NCI-H1417 treated with DMSO at 0.1 percent for 48 hours (cell line): ENCODE measurements at places on chromosomes 11 and 22.
A peak's percentile ranks its signal among the peaks of the same experiment; 100 is the strongest.

DNA sequence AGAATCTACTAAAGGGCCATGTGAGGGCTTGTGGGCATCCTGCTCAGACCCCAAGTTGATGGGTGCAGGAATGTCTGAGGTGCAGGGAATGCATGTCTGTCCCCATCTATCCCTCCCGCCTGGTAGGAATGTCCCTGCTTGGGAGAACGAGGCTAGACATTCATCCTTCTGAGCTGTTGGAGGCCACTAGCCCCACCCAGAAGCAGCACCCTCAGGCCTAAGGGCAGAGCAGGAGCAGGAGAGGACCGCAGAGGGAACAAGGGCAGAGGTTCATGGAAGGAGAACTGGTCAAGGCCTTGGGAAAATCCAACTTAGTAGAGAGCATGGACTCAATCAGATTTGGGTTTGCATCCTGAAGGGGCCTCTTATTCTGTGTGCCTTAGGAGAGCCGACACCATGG lies 22.1 kb upstream of the LMO1 start:
- DNase-seq, result no peak

- peak; percentile 97 for DNase-seq
Observed at GRCh38 chr11:17439316-17439782, 37.3 kb downstream of the ABCC8 start.

- DNase-seq, result no peak
Observed at GRCh38 chr11:64085906-64086257, 50.2 kb downstream of the FLRT1 start.

- DNase-seq, result no peak
Observed at GRCh38 chr11:20029193-20029592, 131.1 kb downstream of the DBX1 start.

GRCh38 chr11:121482231-121483129 lies 29.7 kb upstream of the SORL1-AS1 start:
- no peak for DNase-seq

DNA sequence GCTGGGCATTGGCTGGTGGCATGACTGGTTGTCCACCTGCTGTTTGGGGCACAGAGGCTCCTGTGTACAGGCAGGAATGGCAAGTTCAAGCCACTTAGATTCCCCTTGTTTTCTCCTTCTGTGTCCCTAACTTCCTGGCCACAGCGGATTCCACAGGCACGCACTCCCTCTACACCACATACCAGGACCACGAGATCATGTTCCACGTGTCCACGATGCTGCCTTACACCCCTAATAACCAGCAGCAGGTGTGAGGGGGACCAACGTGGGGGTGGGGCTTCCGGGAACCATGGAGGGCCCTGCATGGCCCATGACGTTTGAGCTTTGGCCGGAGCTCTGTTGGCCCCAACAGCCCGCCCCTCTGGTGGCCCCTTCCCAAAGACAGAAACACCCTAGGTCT lies 7.8 kb downstream of the SIPA1 start:
- DNase-seq, result no peak

DNA sequence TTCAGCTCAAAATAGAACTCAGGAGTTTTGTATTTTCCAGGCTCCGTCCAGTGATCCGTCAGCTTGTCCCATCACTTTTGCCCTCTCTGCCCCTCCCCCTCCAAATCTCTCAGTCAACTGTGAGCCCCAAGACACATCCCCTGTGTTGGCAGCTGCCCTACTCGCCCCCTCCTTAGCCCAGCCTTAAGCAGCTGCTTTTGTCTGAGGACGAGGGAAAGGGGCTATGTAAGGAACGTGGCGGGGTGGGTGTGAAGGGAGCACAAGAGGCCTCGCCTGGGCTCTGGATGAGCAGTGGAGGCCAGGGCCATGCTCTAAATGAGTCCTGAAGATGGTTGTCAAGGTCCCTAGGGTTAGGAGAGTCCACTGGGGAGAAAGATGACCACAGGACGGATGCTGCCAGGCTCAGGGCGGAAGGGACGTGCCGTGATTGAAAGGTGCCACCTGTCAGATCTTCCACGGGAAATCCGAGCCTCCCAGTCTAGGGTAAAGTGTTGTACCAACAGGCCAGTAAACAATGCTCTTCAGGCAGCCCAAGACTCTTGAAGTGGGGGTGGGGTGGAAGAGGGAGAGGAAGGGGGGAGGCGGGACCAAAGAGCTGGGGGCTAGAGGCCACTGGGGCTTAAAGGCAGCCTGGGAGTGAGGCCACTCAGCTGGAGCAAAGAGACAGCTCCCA lies at the start of gene SMTNL1:
Gene SMTNL1 (plus strand): TSS at position 649 of the 673 bp plus-strand sequence. CDS start 5,048 bp downstream, outside the sequence.
- DNase-seq, result no peak

- DNase-seq, result no peak
Observed at GRCh38 chr11:79510960-79511359, 70.1 kb upstream of the TENM4 start.

GRCh38 chr22:17924735-17925364 lies 99.5 kb downstream of the MICAL3 start:
- no peak for DNase-seq

- DNase-seq, result no peak
Observed at GRCh38 chr11:134074346-134074745, 5.5 kb downstream of the JAM3 start.

DNA sequence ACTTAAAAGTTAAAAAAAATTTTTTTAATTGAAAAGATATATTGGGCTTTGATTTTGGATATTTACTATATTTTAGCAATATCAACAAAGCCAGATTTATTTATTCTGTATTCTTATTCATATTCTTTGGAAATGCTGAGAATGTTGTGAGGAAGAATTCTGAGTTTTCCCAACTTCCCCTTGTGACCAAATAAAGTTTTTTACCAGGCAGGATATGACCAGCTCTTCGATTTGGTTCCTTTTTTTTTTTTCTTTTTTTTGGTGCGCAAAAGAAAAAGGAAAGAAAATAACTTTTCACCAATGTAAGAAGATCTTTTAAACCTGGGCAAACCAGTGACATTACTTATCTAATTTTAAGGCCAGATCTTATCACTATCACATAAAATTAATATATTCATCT lies 12.9 kb downstream of the TCP11L1 start:
- no peak for DNase-seq

- DNase-seq, result no peak
Observed at GRCh38 chr22:19357270-19358105, 66.0 kb upstream of the CLTCL1 start.
